SIG-M5 (cell line): ENCODE measurements at places on chromosomes 3 and 15.

DNA sequence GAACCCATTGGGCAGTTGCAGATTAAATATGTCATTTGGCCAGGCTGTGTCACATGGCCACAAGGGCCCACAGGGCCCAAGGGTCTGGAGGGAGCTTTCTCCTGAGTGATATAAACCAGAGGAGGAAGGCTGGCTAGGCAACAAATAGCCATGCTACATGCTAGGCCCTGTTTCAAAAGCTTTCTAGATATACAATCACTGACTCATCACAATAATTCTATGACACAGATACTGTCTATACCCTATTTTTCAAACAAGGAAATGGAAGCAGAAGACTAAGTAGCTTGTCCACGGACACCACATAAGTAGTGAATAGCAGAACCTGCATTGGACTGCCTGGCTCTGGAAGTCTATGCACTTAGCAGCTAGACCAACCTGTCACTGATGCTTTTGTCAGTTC, 625.4 kb downstream of the NTRK3 start:
- DNase-seq, result no peak

DNA sequence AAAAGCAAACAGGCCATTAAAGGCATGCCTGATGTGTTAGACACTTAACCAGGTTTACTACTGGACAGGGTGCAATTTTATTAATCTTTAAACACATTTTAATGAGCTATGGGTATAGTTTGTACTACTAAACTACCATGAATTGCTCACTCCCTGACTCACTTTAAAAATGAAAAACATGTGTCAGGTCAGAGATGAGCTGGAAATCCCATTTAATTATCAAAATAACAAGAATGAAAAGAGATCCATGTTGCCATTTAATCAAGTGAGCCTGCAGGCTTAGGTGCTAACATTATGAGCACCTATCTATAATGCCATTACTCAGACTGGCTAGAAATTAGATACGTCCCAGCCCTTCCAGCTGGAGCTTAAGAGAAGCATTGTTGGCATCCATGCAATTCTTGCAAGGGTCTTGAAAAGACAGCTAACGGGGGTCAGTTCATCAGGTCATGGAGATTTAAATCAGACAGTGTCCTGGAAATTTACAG, 224.4 kb downstream of the THRB start:
- no peak for DNase-seq

DNA sequence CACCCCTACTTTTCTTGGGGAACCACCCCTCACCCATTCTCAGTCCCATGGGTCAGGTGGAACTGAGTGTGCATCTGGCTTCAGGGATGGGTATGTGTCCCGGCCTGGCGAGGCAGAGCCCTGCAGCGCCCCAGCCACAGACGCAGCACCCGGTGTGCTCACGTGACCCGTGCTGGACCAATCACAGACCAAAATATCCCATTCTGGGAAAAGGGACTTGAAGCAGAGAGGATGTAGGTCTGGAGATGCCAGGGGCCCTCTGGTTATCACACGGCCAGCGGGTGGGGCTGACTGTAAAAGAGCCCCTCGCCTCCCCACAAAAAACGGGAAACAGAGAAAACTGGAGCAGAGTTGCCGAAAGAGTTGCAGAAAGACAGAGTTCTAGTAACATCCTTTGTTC, 138.0 kb upstream of the RAD18 start:
- no peak for DNase-seq

- DNase-seq, result peak; percentile 30
Observed at GRCh38 chr15:76987896-76988860, 6.7 kb upstream of the PSTPIP1 start.

- DNase-seq, result no peak
Observed at GRCh38 chr15:81511138-81511537, 137.1 kb upstream of the TMC3 start.

GRCh38 chr3:99659032-99659431, 20.6 kb downstream of the COL8A1 start:
- DNase-seq, result no peak

- no peak for DNase-seq
Observed at GRCh38 chr3:29475854-29476253, 195.0 kb downstream of the RBMS3 start.

DNA sequence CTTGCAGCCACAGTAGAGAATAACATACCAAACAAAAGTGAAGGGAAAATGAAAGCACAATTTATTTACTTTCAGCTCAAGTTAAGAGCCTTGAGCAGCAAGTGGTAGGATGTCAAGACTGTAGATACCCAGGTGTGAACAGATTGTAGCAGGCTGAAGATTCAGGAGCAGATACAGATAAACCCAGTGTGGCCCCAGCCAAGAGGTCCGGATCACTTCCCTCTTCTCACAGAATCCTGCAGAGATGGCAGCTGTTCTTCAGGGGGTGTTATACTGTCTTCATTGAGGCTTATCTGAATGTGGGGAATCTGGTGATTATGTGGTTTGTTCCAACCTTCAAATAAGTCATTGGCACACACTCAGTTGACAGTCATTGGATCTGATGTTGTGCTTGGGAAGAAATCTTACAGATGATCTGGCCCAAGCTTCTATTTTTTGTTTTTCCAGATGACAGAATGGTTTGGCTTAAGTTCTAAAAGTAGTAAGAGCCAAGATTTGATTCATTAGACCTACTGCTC, 2.2 kb downstream of the STARD9 start:
- DNase-seq, result no peak

GRCh38 chr15:52352086-52352485, 56.5 kb upstream of the MYO5C start:
- no peak for DNase-seq

DNA sequence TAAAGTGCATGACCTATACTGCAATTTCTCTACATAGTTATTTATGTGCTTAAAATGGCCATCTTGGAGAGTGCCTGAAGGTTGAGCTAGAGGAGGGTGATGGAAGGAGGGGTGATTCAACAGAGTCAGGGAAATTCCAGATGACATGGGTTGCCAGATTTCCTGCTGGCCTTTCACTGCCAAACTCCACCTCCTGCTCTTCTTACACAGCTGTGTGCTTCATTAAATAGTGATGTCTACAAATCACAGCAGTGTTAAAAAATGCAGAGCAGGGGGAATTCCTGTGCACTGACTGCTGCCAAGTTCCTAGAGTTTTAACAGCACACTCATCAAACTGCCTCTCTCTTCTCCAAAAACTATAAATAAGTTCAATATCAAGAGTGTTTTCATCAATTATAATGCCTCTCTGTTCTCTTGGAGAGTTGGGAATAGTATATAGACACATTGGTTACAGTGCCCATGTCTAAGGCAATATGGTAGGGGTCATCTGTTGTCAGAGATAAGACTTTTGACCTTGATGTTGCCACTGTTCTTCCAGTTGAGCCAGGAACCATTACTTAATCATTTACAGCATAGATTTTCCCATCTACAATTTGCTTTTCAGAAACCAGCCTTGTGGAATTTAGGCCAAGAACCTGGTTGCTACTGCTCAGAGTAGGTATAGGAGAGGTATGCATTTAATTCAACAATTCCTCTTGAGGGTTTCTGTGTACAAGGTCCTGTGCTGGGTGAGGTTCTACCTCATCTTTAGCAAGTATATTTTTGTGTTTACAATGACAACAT, 79.6 kb downstream of the TP63 start:
- DNase-seq, result no peak

DNA sequence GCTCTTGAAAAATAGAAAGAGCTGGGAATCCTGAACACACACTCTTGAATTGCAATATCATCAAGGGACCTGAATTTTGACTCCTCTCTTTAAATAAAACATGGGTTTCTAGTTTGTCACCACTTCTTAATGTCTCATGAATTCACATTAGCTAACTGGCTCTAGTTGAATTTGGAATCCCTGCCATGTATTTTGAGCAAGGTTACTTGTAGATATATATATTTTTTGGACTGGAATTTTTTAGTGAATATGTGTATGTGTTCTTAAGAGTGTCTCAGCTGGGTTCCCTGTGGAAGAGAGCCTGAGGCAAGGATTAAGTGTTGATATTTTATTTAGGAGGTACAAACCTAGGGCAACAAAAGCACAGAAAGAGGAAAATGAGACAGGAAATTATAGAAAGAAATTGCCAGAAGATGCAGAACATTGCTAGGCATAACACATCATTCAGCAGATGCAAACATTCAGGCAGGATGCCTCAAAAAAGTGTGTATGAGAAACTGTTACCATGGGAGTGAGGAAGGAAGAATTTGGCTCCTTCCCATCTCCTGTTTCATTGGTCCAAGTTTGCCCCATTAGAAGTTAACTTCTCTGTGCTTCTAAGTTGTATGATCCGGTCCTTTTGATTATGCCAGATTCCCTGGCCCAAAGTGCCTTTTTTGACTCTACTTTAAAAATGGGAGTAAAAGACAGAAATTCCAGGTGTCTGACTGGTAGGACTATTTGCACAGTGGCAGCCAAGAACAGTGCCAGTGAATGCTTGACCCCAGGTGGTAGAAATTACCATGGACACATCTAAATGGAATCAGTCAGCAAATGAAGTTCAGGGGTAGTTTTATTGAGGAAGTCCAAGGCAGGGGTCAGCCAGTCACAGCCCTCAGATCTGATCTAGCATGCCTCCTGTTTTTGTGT, 253.7 kb upstream of the TGFBR2 start:
- DNase-seq, result no peak

DNA sequence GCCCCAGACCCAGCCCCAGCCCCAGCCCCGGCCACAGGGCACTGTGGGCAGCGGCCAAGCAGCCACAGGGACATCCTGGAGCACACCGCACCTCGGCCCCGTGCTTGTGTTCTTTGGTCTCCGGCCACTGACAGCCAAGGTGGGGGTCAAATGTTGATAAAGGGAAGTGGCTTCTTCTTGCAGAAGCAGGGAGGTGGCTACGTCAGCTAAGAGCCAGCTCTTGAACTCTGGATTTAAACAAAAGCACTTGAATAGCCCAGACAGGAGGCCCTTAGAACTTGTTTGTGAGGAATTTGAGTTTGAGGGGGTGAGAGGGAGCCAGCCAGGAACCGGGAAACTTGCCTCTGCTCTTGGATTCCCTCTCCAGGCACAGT, 135.8 kb upstream of the ABHD17C start:
- no peak for DNase-seq

- DNase-seq, result peak; percentile 62
Observed at GRCh38 chr3:123618768-123619484, 34.1 kb upstream of the HACD2 start.

DNA sequence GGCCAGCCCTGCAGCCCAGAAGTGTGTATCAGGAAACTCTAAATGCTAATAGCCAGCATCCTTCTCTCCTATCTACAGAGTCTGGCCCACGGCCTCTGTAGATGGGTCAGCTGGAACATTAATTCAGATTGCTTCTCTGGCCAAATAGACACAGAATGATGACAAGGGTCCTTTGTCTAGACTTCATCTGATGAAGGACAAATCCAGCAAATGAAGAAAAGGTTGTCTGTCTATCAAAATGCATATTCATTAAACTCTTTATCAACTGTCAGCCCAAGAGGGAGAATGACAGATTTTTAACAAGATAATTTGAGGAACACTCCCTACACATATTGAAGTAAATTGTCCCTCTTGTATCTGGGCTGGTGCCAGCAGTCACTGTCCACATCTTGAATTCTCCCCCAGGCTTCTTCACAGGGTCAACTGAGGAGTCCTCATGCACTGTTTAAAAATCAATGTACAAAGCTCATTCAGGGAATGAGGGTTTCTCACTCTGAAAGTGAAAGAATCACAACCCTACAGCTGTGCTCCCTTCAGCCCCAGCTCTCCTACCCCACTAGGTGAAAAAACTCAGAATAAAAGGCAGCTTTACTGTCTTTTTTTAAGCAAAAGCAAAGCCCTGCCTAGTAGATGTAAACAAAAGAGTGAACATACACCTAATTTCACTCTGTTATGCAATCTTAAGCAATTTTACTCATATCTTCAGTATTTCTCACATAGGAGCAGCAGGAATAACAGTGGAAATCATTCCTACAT, 507.7 kb downstream of the IGSF11 start:
- no peak for DNase-seq
